ENCODE measurements at places on chromosomes 4 and X. TPM values are rescaled to one million over a fixed set of nuclear protein-coding genes. Genes with fewer than 3 reads are reported as not detected.

- H3K27ac ChIP-seq: no peak overlapping the region
- no peak for DNase-seq
- no peaks in the 10 kb centered on the region for H3K27me3 ChIP-seq
- H3K4me1 ChIP-seq: no peaks in the 10 kb centered on the region
- no peaks in the 10 kb centered on the region for H3K36me3 ChIP-seq
Observed at GRCh38 chr4:86448871-86449270, 89.0 kb upstream of the MAPK10 start.

Gene PCYT1B
- 0.06 TPM for polyA plus RNA-seq

Gene GAR1
- polyA plus RNA-seq: 19.2 TPM

GRCh38 chr4:140944199-140944515, 188.0 kb upstream of the TBC1D9 start:
- H3K4me1 ChIP-seq: no peaks in the 10 kb centered on the region
- no peaks in the 10 kb centered on the region for H3K27me3 ChIP-seq
- no peak for DNase-seq
- H3K36me3 ChIP-seq: no peaks in the 10 kb centered on the region
- H3K4me3 ChIP-seq: no peak overlapping the region

- H3K36me3 ChIP-seq: no peaks in the 10 kb centered on the region
- no peak overlapping the region for H3K27ac ChIP-seq
- DNase-seq: no peak
Observed at GRCh38 chr4:19155568-19155967, 1096.1 kb upstream of the SLIT2 start.

DNA sequence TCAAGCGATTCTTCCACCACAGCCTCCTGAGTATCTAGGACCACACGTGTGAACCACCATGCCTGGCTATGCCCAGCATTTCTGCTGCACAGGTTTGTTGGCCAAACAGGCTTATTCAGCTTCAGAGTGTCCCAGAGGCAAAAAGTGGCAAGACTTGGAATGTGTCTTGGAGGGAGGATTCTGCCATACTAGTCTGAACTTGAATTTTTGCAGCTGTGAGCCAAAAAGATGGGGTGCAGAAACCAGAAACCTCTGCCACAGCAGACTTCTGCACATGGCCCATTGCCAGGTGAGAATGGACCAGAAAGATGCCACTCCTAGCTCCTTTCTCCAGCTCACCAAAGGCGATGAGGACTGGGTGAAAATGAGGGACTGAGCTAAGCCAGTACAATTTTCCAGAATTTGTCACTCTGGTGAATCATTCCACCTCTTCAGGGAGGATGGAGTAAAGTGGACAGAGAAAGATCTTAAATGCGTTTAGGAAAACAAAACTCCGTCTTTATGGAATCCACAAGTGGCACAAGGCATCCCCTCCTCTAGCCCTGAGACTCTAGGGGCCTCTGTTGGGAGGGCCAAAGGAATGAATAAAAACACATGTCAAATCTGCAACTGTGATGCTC, 369.1 kb upstream of the CLNK start:
- H3K27me3 ChIP-seq: no peaks in the 10 kb centered on the region
- no peaks in the 10 kb centered on the region for H3K4me1 ChIP-seq
- no peak overlapping the region for H3K4me3 ChIP-seq
- DNase-seq: no peak
- H3K36me3 ChIP-seq: no peaks in the 10 kb centered on the region

DNA sequence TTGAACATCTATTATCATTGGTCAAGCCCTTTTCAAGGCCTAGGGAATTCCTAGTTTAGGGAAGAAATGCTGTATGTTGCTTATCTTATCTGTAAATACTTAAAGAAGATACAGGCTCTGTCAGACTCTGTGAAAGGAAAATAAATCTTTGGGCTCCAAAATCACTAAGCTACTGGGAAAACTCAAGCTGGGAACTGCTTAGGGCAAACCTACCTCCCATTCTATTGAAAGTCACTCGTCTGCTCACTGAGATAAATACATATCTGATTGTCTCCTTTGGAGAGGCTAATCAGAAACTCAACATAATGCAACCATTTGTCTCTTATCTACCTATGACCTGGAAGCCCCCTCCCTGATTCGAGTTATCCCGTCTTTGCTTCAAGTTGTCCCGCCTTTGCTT, 108.6 kb upstream of the NDST4 start:
- no peak overlapping the region for H3K4me3 ChIP-seq
- H3K27ac ChIP-seq: no peak overlapping the region
- H3K27me3 ChIP-seq: no peaks in the 10 kb centered on the region

- no peak overlapping the region for H3K27ac ChIP-seq
- H3K4me1 ChIP-seq: peaks cover 4% of the 10 kb centered on the region
Observed at GRCh38 chr4:6334203-6334887, 64.7 kb downstream of the WFS1 start.

DNA sequence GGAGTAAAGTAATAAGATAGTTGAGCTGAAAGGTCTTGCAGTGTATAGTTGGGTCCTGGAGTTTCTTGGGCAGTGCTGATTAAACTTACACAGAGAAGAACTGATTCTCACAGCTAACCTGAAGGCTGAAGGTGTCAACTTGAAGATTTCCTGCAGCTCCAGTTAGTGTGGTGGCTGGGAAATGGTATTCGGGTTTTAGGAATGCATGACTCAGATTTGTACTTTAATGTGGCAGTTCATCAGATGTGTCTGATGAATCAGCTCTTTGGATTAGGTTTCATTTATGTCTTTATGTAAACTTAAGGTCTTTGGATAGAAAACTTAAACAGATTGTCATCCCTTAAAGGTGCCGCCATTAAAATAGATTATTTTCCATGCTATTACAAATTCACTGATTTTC, 200.0 kb downstream of the IL1RAPL1 start:
- no peak for DNase-seq
- no peak overlapping the region for H3K4me3 ChIP-seq
- H3K27me3 ChIP-seq: no peaks in the 10 kb centered on the region
- no peaks in the 10 kb centered on the region for H3K4me1 ChIP-seq

GRCh38 chr4:182700362-182701160, 216.6 kb downstream of the DCTD start:
- no peak for DNase-seq
- no peaks in the 10 kb centered on the region for H3K27me3 ChIP-seq
- no peaks in the 10 kb centered on the region for H3K36me3 ChIP-seq
- no peak overlapping the region for H3K4me3 ChIP-seq
- H3K27ac ChIP-seq: no peak overlapping the region
- H3K4me1 ChIP-seq: no peaks in the 10 kb centered on the region

DNA sequence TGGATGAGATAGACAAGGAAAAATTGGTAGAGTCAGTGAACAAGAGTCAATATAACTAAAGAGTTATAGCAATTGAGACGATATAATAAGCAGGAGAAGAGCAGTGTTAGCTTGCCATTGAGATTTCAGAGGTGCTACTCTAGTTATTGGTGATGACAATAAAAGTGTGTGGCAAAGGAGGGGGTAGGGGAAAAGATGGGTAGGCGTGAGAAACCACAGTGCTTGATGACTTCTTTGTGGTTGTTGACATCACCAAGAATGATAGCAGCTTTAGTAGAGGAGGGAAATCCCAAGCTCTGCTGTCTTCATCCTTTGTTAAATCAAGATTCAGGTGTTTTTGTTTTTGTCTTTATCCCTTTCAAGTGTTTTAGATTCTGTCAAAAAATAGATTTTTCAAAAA, 179.9 kb upstream of the PPP3CA start:
- no peak overlapping the region for H3K4me3 ChIP-seq
- H3K27me3 ChIP-seq: no peaks in the 10 kb centered on the region
- DNase-seq: no peak
- no peak overlapping the region for H3K27ac ChIP-seq
- no peaks in the 10 kb centered on the region for H3K36me3 ChIP-seq

Gene LANCL3
- polyA plus RNA-seq: 0.31 TPM

GRCh38 chrX:2538031-2538757, 37.4 kb upstream of the DHRSX start:
- no peaks in the 10 kb centered on the region for H3K4me1 ChIP-seq
- H3K36me3 ChIP-seq: no peaks in the 10 kb centered on the region
- no peak overlapping the region for H3K4me3 ChIP-seq
- H3K27ac ChIP-seq: no peak overlapping the region
- no peaks in the 10 kb centered on the region for H3K27me3 ChIP-seq

DNA sequence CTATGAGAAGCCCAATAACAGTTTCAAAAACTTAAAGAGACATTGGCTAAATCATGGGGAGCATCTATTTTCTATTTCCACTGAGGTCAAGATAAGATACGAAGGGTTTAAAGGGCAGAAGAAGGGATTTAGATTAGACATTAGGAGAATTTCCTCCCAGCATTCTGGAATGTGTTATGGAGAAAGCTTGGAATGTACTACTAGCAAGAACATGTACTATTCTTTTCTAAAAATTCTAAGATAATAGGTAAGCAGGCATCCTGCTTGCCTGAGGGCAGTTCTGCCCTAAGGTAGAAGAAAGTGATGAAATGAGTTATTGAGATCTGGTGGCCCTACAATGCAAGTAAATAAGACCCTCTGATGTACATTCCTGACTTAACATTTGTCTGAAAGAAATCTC, 279.2 kb downstream of the NR3C2 start:
- H3K36me3 ChIP-seq: no peaks in the 10 kb centered on the region
- H3K27ac ChIP-seq: no peak overlapping the region
- no peak for DNase-seq
- H3K4me1 ChIP-seq: no peaks in the 10 kb centered on the region
- no peaks in the 10 kb centered on the region for H3K27me3 ChIP-seq

DNA sequence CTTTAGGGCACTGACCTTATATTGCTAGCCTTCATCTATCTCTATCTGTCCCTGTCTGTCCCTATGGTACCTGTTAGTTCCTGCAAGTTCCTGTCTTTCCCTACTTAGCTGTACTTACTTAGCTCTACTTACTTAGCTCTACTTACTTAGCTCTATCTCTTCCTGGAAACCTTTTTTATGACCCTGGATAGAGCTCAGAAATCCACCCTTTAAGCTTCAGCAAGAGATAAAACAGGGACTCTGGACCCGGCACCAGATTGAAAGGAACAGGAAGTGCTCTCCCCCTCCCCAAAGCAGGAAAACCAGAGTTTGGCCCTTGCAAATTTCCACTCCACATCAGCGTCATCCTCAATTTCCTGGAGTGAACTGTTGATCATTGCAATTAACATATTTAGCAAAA, 12.3 kb upstream of the IL9R start:
- H3K36me3 ChIP-seq: no peaks in the 10 kb centered on the region
- H3K27me3 ChIP-seq: no peaks in the 10 kb centered on the region
- H3K4me1 ChIP-seq: no peaks in the 10 kb centered on the region
- H3K27ac ChIP-seq: no peak overlapping the region

GRCh38 chr4:93299118-93299517, 529.4 kb upstream of the ATOH1 start:
- no peak overlapping the region for H3K4me3 ChIP-seq
- H3K27me3 ChIP-seq: no peaks in the 10 kb centered on the region
- no peak for DNase-seq
- H3K4me1 ChIP-seq: no peaks in the 10 kb centered on the region
- no peaks in the 10 kb centered on the region for H3K36me3 ChIP-seq
- H3K27ac ChIP-seq: no peak overlapping the region

Gene TRIM60
- not detected for polyA plus RNA-seq

Gene ASB12
- not detected for polyA plus RNA-seq

- no peaks in the 10 kb centered on the region for H3K36me3 ChIP-seq
- no peaks in the 10 kb centered on the region for H3K27me3 ChIP-seq
- H3K27ac ChIP-seq: no peak overlapping the region
- H3K4me1 ChIP-seq: no peaks in the 10 kb centered on the region
- H3K4me3 ChIP-seq: no peak overlapping the region
- peak; percentile 43 for DNase-seq
Observed at GRCh38 chr4:40976343-40976742, 226.6 kb downstream of the NSUN7 start.

Gene USP38
- polyA plus RNA-seq: 3.1 TPM

DNA sequence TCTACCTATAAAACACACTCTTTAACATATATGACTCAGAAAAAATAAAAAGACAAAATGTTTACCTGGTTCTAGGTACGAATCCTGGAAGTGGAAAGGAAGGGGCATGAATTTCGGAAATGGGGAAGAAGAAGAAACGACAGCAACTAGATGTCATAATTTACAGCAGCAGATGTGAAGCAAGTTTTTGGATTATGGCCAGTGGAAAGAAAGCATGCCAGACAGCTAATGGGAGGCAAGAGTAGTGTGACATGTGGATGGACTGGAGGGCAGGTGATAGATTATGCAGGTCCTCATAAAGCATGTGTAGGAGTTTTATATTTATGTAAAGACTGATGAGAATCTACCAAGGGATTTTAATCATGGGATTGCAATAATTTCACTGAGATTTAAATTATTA, 279.0 kb upstream of the TACR3 start:
- no peaks in the 10 kb centered on the region for H3K36me3 ChIP-seq
- no peak for DNase-seq
- no peak overlapping the region for H3K27ac ChIP-seq
- peaks cover 9% of the 10 kb centered on the region for H3K4me1 ChIP-seq
- H3K27me3 ChIP-seq: no peaks in the 10 kb centered on the region

- peaks cover 56% of the 10 kb centered on the region for H3K27me3 ChIP-seq
- H3K4me3 ChIP-seq: no peak overlapping the region
- H3K36me3 ChIP-seq: no peaks in the 10 kb centered on the region
- DNase-seq: peak; percentile 2
Observed at GRCh38 chrX:153649915-153650782, 3.1 kb downstream of the DUSP9 start.

Gene ANK2
- 5.0 TPM for polyA plus RNA-seq

DNA sequence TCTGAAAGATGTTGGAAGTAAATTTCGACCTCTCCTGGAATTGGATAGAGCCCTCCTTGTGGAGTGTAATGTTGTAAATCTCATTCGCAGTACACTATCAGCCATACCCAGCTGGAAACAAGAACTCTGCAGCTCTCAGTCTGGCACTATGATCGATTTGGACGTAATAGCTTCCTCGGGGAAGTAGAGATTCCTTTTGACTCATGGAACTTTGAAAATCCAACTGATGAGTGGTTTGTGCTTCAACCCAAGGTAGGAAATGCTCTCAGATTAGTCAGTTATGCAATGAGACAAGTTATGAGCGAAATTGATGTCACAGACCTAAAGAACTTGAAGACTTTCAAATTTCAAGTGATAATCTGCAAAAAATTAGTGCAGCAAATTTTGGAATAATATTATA, 103.9 kb downstream of the SYTL5 start:
- H3K4me1 ChIP-seq: no peaks in the 10 kb centered on the region
- DNase-seq: no peak
- no peaks in the 10 kb centered on the region for H3K27me3 ChIP-seq
- no peak overlapping the region for H3K27ac ChIP-seq

- H3K36me3 ChIP-seq: no peaks in the 10 kb centered on the region
Observed at GRCh38 chr4:152679414-152680281, at the start of gene TMEM154. Gene TMEM154 (minus strand): TSS chr4:152679997. CDS start chr4:152679933, 64 bp downstream.
